Stimulated activated CD8-positive, alpha-beta memory T cell treated with anti-CD3 and anti-CD28 coated beads, Interleukin-2, amount 100 ng/mL, for 1 hour (primary cell): ENCODE measurements at places on chromosomes 16 and 17.

GRCh38 chr16:20826039-20826566 is 19.8 kb downstream of the REXO5 start:
- no peak for DNase-seq

DNA sequence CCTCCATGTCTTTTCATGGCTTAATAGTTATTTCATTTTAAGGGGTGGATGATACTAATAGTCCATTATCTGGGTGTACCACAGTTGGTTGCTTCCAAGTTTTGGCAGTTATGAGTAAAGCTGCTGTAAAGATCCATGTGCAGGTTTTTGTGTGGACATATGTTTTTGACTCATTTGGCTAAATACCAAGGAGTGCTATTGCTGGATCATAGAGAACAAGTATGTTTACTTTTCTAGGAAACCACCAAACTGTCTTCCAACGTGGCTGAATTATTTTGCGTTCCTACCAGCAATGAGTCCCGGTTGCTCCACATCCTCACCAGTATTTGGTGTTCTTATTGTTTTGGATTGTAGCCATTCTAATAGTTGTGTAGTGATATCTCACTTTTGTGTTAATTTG is 181.9 kb downstream of the SPECC1 start:
- no peak for DNase-seq

GRCh38 chr17:39999067-39999466 is 16.2 kb upstream of the CSF3 start:
- DNase-seq: no peak

DNA sequence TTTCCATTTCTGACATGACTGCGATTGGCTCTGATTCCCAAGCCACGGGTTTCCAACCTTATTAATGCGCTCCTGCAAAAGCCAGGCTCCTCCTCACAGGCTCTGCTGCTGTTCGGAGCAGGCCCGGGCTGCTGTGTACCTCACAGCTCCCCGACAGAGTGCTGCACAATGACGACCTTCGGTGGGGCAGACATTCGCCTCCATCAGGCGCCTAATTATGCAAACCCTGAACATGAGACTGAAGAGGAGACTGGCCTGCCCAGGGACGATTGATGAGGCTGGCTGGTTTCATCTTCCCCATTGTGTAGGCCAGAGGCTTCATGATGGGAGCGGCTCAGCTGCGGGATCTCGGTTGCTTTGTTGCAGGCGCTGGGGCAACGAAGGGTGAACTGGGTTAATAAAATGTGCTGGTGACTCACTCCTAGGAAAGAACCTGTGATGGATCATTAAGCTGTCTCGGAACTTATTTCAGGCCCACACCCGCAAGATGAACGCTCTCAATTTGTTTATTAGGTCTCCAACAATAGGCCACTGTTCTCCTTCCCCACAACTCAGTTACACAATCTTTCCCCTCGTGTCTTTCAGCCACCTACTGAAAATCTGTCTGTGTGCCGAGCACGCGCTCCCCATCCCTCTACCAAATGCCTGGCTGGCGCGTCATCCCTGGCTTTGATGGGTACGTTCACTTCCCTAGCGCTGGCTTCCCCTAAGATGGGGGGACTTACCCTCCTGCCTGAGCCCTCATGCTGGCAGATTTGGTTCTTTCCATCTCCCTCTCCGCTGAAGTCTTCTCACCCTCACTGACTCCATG is 27.2 kb upstream of the TOB1 start:
- no peak for DNase-seq

DNA sequence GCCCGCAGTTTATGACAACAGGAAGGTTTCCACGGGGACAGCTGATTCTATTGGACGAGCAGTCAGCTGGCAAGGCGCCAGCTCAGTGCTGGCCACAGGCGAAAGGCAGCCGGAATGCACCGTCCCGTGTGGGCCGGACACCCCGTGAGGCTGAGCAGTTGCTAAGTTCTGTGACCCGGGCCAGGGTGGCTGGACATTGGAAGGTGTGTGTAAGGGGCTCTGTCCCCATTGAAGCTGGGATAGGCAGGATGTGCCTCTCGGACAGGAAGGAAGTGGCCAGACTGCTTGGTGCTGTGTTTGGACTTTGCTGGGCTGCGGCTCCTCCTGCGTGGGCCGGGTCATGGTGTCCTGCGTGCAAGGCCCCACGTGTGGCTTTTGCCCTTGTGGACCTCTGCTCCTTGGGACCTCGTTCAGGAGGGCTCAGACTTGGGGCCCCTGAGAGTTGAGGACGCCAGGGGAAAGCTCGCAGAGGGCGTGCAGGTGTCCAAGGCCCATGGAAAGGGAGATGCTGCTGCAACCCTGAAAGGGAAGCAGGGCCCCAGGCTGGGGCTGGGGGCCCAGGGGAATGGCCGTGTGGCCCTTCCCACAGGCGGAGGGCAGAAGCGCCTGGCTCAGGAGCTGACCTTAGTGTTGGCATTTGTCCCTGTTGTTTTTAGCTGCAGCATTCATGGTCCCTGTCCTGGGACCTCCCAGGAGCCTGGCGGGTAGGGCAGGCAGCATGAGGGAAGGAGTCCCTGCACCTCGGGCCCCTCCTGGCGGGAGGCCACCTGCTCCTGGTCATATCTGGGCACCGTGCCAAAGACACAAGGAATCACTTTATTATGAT is 10.0 kb downstream of the BAIAP2 start:
- no peak for DNase-seq

DNA sequence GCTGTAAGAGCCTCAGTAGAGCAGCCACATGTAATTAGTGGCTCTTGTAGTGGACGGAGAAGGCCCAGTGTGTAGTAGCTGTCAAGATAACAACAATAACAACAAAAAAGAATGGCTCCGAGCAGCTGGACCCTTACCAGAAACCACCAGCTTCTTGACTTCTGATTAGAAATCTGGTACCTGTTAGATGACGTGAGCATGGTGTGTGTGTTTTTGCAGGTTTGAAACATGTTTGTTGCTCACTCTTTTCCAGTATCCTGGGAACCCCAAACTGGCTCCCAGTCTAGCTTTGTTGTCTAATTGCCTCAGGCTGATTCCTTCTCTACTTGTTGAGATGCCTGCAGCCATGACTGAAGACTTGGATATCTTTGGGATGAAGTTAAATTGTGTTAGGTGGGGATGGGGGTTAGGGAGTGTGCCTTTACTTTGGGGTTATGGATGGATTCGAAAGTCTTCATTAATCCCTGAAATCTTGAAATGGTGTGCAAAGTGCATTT is 21.0 kb downstream of the IGF2BP1 start:
- no peak for DNase-seq

- no peak for DNase-seq
Observed at GRCh38 chr17:31064707-31065106, 30.1 kb upstream of the NF1 start.

DNA sequence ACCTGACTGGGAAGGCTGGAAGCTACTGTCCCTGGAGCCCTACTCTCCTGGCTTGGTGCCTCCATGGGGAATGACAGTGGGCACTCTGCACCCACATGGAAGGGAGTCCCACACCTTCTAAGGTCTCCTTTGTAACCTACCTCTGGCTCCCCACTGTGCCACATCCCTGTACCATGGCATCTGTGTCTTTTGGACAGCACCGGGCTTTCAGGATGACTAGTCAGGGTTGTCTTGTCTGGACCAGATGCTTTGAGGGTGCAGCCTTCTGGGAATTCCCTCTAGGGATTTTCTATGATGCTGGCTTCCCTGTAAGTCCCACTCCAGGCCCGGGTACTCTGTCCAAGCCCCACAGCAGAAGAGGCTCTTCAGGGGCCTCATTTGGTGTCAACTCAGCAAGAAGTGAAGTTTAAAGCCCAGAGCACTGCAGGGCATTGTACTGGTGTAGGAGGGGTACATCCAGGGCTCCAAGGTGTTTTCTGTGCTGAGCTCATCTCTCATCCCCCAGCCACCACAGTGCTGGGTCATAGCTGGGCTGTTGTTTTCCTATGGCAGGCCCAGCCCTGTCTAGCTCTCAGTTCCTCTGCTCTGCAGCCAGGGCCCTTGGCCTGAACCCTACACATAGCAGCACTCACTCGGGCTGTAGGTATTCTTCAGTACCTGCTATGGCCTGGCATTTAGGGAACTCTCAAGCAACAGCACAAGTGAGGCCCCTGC is 255.3 kb downstream of the CPPED1 start:
- DNase-seq: no peak

DNA sequence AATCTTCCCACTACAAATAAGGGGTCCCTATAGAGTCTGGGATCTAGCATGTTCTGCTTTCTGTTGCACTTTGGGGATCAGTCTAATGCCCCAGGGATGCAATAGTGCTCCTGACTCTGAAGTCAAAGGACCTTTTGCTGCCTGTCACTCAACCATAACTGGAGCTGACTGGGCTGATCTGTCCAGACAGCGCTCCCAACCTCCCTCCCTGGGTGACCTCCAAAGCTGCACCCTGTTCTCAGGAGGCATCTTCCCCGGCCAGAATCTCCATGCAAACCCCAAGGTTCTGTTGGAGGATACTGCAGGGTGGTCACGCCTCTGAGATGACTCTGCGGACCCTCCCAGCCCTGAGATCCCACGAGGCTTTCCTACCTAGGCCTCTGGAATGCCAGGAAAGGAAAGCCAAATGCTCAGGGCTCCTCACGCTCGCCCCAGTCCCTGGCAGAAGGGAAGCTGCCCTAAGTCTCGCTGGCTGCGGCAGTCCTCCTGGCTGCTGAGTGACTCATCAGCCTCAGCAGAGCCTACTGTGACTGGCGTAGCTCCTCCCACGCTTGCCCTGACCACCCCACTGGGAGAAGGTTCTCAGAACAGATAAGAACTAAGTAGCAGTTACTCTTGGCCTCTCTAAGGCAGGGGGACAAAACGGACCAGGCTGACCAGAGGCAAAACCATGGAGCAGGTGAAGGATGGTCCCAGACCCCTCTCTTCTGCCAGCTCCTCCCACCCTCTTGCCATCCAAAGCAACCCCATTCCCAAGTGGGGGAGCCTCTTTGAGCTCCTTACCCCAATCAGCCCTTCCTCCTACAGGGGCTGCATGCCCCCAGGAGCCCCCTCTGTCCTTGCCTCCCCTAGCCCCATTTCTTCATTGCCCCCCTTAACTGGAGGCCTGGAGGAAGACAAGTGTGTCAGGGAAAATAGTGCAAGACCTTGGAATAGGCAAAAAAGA is 124.1 kb upstream of the TNRC6C start:
- peak; percentile 45 for DNase-seq

DNA sequence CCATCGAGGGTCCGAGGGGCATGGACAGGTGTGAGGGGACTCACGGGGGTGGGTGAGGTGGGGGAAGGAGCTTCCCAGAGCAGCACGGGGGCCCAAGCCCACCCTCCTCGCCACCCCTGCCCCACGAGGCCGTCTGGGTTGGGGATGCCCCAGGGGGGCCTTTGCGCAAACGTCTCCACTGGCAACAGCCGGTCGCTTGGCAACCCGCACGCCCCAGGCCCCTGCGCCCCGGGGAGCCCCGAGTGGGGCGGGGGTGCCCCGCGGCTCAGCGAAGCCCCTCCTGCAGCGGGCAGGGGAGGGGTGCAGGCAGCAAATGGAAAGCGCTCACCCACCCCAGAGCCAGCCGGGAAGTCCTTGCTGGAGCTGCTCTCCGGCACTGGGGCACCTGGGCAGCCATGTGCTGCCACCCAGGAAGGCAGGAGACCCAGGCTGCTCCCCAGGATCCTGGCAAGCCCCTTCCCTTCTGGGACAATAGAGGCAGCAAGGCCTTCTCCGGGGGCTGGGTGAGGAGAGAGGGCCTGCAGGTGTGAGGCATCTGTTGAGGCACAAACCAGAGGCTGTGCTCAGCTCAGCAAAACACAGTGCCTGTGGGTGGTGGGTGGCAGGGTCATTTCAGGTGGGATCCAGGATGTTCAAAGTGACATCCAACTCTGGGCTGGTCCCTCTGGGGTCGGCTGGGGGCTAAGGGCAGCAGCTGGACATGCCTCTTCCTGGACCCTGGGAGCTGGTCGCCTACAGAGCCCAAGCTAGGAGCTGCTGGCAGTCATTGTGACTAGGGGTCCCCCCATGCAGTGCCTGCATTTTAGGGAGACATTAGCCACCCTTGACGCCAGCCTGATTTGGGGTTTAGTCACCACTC is 80.9 kb upstream of the CBX4 start:
- no peak for DNase-seq

DNA sequence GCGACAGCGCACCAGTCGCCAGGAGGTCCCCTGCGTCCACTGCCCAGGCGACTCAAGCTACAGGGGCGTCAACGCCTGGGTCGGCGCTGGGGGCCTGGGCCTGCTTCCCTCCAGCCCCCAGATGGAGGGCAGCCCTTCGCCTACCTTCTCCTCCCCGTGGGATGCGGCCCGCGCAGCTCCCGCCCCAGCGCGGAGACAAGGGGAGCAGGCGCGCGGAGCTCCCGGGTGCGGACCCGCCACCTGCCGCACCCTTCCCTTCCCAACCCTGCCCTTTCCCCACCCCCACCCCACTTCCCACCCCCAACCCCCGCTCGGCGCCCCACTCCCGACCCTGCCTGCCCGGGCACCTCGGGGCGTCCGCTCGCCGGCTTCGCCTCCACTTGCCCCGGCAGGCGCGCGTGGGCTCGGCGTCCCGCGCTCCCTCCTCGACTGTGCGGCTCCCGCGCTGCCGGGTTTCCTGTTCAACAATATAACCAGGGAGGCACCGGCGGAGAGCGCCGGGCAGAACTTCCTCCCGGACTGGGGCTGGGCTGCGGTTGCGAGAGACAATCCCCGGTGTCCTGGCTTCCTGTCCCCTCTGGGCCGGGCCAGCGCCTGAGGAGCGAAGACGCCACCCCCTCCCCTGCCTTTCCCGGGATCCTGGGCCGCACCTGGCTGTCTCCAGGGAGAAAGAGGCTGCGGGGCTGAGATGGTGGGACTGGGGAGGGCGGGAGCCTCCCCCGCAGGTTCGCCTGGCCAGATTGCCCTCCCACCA is at the start of gene ARHGAP27:
ARHGAP27 (minus strand) TSS at position 466 of the 754 bp plus-strand sequence. CDS start 2,591 bp downstream, outside the sequence.
- DNase-seq: no peak

- DNase-seq: no peak
Observed at GRCh38 chr17:27244011-27244410, 49.9 kb upstream of the WSB1 start.

DNA sequence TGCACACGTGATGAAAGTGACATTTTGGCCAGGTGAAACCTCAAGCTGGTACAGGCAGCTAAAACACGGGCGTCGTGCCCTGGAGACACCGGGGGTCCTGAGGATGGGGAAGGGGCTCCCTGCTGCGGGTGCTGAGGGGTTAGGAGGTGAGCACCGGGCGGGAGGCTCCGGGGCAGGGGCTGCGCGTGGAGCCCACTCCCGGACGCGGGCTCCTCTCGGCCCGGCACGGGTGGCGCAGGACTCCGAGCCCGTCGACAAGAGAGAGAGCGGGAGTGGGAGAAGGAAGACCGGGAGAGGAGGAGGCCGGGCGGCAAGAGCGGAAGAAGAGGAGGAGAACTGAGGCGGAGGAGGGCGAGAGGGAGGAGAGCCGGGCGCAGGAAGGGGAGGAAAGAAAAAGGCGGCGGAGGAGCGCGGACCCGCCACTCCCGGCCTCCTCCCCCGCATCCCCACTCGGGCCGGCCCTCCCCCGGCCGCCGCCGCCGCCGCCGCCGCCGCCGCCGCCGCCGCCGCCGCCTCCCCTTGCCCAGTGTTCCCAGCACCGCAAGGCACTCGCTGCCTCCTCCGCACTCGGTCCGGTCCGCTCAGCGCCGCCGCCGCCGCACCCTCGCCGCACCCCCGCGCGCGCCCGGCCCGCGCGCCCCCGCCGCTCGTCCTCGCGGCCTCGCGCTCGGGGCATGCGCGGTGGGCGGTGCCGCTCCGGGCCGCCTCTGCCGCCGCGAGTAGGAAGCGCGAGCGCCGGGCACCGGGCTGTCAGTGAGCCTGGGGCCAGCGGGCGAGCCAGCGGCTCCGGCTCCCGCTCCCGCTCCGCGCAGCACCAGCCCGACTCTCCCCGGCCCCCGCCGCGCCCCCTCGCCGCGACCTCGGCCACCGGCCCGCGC is at the start of gene PRKCA:
PRKCA (plus strand) TSS at position 750 of the 878 bp plus-strand sequence.
- peak; percentile 57 for DNase-seq
